ENCODE measurements at places on chromosomes 2 and 18.

DNA sequence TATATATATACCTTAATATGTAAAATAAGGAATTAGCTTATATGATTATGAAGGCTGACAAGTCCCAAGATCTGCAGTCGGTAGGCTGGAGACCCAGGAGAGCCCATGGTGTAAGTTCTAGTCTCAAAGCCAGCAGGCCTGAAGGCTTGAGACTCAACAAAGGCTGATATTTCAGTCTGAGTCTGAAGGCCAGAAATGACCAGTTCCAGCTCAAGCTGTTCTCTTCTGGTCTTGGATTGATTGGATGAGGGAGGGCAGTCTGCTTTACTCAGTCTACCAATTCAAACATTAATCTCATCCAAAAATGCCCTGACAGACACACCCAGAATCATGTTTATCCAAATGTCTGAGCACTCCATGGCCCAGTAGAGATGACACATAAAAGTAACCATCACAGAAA, 22.0 kb downstream of the HNMT start:
- no peak for DNase-seq

- no peak for DNase-seq
Observed at GRCh38 chr2:191739194-191739593, 61.3 kb downstream of the NABP1 start.

DNA sequence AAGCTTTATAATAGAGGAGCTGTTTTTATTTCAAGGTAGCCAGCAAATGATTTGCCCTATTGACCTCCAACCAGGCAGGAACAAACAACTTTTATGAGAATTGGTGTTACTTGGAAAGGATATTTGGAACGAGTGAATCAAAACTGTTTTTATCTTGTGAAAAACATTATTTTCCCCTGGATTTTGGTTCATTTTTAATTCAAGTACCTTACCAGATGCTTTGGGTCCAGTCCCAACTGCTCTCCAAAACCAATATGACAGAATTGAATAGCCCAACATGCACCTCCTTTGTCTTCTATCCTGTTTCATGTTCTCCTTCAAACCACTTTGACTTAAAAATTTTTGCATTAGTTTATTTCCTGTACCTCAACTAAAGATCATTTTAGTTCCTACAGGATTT, 178.6 kb upstream of the RBMS1 start:
- DNase-seq, result no peak

DNA sequence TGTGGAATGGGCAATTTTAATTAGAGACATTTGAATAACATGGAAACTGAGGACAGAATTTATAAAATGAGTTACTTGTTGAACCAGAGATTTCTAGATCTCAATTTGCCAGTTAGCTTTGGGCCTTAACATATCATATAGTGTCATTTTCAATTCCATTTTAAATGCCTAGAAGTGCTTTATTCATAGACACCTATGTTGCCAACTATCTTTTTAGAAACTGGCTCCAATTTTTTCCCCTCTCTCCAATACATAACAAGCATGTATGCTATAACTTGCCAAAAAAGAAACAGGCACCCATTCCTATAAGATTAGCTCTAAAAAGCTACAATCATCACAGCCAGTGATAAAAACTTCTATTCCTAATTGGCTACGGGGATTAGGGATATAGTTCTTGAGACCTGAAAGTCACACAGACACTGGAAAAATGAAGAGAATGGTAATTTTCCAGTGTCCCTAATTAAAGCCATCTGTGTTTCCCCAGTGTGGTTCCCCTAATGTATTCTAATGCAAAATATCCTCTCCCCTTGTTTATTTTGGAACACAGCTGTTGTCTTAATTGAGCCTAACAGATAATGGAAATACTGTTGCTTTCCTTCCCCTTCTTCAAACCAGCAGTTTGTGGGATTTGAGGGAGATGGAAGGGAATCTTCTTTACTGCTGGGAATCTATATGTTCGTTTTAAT, 205.5 kb upstream of the FSHR start:
- DNase-seq, result no peak

DNA sequence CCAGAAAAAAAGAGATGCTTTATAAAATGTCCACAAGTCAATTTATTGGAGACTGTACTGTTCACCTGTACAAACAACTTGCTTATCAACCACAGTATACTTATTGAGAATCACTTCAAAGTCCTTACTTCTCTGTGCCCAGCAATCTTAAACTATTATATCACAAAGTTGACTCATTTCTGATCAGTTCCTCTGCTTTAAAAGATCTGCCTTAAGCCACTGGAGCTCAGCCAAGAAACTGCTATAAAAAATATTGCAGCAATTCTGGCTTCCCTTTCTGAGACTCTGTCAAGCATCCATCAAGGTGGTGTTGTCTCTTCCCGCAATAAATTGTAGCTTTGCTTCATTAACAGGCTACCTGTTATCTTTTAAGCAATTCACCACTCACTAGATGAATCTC, 375.2 kb upstream of the SPHKAP start:
- DNase-seq, result no peak

- DNase-seq, result no peak
Observed at GRCh38 chr2:68471385-68471784, 4.0 kb downstream of the APLF start.

DNA sequence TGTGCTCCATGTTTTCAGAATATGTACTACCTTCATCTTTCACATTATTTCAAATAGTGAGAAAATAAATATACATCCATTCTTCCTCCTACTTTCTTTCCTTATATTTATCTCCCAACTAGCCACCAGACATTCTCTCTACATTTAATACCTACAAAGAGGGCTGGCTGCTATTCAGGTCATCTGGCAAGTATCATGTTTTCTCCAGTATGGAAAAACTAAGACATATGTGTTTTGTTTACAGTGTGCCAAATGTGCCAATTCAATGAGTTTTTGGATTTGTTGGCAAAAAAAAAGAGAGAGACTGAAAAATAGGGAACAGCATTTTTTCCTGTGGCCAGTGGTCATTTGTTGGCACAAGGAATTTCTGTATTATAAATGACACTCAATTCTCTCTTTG, 1207.3 kb downstream of the DPP10 start:
- DNase-seq, result no peak

- DNase-seq, result no peak
Observed at GRCh38 chr2:119440873-119441272, 9.2 kb downstream of the TMEM37 start.

DNA sequence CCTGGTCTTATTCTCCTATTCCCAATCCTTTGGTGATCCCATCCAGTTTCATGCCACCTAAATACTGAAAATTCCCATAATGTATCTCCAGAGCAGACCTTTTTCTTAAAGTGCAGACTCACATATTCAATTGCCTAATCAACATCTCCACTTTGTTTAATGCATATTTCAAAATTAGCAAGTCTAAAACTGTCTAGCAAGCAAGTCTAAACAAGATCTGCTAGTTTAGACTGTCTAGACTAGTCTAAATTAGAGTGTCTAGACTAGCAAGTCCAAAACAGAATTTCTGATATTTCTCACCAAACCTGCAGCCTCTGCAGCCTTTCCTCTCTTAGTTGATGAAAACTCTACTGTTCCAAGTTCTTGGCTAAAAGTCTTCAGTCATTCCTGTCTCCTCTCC, 44.6 kb downstream of the THUMPD2 start:
- DNase-seq, result no peak

- DNase-seq, result no peak
Observed at GRCh38 chr18:22293417-22293816, 124.0 kb downstream of the GATA6 start.

DNA sequence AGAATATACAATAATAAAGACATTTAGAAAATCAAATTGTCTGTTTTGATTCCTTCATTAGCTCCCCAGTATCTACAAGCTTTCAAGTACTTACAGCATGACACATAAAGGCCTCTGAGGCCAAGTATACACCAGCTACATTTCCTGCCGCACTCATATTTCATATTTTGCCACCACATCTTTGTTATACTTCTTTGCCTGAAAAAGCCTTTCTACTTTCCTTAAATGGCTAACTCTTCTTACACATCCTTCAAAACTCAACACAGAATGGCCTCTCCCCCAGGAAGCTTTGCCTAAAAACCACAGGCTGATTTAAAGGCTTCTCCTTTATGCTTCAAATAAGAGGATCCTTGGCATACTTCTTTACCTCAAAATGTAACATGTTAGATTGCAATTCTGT, 4.5 kb downstream of the STK17B start:
- peak; percentile 70 for DNase-seq

GRCh38 chr18:58562999-58563667, 65.8 kb downstream of the ALPK2 start:
- no peak for DNase-seq

DNA sequence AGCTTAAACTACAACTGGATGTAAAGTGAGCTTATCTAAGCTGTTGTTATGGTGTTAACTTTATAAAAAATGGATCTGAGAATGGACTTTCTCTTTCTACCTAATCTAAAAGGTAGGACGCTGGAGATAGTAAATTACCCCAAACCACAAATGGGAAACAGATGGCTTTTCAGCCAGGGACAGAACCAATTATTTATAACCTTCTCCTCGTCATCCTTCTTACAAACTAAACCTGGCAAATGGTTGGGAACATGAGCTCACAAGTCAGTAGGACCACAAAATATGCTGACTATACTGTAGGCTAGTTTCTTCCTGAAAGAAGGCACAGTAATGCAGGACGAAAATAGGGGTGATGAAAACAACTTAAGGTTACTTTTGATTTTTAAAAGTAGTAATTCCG, 32.7 kb upstream of the ZDBF2 start:
- no peak for DNase-seq

DNA sequence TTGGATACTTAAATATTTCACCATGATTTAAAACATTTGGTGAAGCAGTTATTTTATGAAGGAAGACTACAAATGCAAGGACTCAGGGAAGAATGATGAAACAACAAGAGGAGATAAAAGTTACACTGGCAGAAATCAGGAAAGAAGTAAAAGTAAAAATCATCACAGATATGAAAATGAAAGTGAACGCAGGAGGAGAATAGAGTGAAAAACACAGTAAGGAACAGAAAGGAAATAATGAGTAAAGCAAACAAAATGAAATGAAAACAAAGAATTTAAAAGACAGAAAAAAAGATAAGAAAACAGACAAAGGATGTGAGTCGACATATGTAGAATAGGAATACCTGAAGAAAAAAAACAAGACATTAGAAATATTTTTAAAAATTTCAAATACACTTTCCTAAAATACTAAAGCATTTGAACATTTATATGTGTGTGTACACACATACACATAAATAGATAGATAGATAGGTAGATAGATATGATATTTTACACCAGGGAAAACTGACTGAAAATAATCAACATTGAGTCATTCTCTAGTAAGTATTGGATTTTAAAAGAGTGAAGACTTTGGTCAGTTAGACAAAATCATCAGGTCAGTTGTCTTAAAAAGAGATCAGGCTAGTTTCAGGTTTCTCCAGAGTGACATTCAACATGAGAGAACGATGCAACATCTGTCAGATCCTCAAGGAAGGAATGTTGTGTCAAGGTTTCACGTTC, 12.1 kb upstream of the KDSR start:
- no peak for DNase-seq

DNA sequence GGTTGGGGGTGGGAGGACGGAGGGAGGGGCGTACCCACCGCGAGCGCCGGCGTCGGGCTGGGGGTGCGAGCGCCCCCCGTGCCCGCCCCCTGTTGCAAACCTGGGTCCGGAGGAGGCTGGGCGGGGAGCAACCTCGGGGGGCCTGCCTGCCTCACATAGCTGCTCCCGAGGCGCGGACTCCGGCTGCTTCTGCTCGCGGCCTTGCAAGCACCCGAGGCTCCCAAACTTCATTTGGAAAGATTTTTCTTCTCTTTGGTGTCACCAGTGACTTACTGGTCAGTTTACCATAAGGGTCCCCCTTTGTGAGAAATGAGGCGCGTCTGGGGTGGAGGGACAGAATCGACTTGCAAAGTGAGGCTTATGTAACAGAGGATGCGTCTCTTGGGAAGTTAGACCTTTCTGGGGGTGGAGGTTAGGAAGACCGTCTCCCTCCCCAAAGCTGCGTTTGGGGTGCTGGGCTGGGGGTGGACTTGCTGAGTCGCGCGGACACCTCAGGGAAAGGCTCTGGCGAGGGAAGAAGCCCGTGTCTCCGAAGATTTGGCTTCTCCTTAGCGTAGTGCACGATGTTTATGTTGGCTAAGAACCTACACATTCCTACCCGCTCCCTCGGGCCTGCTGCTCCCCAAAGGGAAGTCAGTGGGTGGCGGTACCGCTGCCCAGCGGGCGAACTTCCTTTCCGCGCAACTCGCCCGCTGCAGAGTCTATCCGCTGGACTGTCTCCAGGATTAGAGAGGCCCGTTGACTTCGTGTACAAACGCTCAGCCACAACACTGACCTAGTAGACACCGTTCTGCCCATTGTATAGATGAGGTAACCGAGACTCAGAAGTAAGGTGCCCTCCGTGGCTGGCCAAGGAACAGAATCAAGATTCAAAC, 559 bp downstream of the TMEM37 start:
- no peak for DNase-seq

GRCh38 chr2:7919510-7919909, 762.3 kb upstream of the ID2 start:
- no peak for DNase-seq

DNA sequence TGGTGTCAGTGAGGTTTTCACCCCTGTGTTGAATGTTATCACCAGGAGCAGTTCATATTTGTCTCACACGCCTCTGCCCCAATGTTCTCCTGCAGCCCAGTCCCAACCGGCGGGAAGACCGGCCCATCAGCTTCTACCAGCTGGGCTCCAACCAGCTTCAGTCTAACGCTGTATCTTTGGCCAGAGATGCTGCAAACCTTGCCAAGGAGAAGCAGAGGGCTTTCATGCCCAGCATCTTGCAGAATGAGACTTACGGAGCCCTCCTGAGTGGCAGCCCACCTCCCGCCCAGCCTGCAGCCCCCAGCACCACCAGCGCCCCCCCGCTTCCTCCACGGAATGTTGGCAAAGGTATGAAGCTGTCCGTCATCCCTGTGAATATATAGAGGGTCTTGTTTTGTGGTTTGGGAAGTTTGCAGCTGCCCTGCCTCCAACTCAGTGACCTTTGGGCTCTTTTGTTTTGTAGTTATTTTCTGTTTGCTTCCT, 35.1 kb downstream of the ITGB1BP1 start:
- no peak for DNase-seq

DNA sequence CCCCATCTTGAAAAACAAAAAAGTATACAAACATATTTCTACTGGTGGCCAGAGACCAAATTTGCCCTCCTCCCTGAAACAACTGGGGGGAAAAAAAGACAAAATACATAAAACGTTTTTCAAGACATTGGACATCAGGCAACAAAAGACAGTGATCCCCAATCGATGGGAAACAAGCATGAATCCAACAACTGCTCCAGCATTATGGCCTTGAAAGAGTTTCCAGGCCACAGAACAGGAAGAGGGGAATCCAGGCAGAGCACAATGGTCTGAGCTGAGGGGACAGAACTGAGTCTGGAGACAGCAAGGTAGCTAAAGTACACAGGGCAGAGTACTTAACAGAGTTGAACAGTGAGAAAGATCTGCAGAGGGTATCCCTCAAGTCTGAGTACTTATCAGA, 4.4 kb downstream of the CCDC88A start:
- DNase-seq, result no peak

GRCh38 chr2:236749346-236749745, 179.7 kb downstream of the ACKR3 start:
- DNase-seq, result no peak

- DNase-seq, result no peak
Observed at GRCh38 chr2:59726228-59727120, 827.0 kb downstream of the BCL11A start.

- DNase-seq, result no peak
Observed at GRCh38 chr18:22844190-22844589, 88.9 kb upstream of the RBBP8 start.

GRCh38 chr2:133641497-133641896, 73.2 kb upstream of the NCKAP5 start:
- DNase-seq, result no peak

- no peak for DNase-seq
Observed at GRCh38 chr2:175362331-175362730, 180.8 kb upstream of the ATP5MC3 start.

Data from CD4-positive, alpha-beta T cell treated with Interferon alpha-2 for 1 hour (primary cell).